ENCODE measurements at places on chromosomes 5 and 9.
A peak's percentile ranks its signal among the peaks of the same experiment; 100 is the strongest.

- no peak for DNase-seq
Observed at GRCh38 chr9:37286530-37287175, 135.8 kb upstream of the GRHPR start.

DNA sequence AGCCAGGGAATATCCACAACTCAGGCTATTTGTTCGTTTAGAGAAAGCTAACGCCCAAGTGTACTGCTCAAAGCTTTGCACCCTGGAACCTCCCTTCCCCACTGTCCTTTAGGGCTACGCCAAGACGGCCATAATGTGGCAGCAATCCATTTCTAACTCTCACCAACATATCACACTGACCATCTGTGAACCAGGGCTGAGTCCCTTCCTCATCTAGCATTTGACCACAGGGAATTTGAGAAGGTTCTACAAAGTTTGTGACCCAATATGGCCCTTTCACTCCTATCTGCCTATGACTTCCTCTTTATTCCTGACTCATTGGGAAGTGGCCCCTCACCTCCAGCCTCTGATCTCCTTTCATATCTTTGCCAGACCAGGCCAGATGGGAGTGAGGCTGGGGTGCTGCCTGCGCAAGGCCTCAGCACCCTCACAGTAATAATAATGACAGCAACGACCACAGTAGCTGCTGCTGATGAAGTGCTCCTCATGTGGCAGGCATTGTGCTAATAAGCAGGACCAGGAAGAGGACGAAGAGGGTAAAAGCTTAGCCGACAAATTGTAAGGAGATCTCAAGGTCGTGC, 9.3 kb upstream of the ARAP3 start:
- DNase-seq, result no peak

GRCh38 chr5:140312791-140313189, 9.9 kb upstream of the PFDN1 start:
- DNase-seq, result no peak

- peak; percentile 19 for DNase-seq
Observed at GRCh38 chr9:7879551-7880245, 80.1 kb upstream of the DMAC1 start.

DNA sequence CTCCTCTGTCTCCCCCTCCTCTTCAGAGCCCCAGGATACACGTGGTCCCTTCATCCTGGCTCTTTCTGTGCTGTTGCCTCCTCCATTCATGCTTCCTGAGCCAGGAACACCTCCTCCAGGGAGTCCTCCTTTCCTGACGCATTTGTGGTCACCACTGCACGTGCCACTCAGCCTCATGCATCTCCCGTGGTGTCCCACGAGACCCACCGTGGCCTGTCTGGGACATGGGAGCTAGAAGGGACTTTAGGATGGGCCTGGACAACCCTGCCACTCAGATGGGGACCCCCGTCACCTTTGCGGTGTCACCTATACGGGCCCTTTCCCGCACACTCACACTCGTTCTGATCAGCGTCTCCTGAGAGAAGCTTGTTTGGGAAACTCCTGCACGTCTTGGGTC, 6.7 kb downstream of the GLIPR2 start:
- DNase-seq, result no peak

DNA sequence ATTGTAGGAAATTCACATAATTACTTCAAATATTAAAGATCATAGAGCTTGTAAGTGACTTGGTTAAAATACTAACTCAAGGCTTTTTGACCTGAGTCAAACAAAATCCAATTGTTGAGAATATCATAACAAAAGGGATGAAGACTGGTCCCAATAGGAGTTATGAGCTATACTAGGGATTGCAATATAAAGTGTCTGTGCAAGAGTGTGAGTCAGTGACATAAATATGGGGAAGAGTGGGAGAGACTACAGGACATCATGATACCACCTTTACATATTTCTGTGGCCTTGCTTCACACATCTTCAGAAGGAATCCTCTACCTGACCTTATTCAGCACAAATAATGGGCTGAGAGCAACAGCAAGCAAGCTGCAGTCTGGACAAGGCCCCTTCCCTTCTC, 180.9 kb upstream of the SLC24A2 start:
- DNase-seq, result no peak

GRCh38 chr5:72633649-72634048, 126.4 kb upstream of the ZNF366 start:
- DNase-seq, result no peak

DNA sequence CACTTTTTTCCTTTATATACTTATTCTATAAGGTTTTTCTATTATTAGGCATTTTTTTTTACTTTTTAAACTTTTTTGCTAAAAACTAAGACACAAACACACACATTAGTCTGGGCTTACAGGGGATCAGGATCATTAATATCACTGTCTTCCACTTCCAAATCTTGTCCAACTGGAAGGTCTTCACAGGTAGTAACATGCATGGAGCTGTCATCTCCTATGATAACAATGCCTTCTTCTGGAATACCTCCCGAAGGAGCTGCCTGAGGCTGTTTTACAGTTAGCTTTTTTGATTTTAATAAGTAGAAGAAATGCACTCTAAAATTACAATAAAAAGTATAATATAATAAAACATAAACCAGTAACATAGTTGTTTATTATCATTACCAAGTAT, 345.5 kb upstream of the PTGER4 start:
- DNase-seq, result no peak

- DNase-seq, result peak; percentile 51
Observed at GRCh38 chr5:446883-447263, 3.9 kb downstream of the EXOC3 start.

DNA sequence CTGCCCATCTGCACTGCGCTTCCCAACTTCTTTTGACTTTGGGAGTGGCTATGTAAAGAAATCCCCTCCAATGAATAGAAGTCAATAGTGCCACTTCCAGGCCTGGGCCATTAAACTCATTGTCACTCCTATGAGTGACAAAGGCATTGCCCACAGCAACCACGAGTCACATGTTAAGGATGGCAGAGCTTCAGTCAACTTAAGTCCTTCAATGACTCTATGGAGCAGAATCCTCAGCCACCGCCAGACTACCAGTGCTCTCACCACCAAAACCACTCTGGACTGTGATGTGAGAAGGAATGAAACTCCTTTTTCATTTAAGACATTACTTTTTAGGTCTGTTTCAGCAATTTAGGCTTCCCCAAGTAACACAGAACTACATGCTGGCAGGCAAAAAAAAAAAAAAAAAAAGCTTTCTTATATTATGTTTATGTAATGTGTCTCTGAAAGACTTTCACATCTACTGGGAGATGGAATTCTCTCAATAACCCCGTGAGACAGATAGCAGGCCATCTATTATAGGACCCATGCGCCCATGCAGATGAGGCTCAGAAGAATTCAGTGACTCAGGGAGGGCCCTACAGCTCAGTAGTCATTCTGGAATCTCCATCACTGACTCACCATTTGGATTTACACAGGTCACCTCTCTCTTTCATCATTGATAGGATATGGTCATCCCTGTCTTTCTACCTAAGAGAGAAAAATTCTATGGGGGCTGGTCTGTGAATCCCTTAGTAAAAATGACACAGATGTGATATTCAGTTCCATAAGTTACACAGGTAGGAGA, 180.5 kb downstream of the CEMIP2 start:
- no peak for DNase-seq

DNA sequence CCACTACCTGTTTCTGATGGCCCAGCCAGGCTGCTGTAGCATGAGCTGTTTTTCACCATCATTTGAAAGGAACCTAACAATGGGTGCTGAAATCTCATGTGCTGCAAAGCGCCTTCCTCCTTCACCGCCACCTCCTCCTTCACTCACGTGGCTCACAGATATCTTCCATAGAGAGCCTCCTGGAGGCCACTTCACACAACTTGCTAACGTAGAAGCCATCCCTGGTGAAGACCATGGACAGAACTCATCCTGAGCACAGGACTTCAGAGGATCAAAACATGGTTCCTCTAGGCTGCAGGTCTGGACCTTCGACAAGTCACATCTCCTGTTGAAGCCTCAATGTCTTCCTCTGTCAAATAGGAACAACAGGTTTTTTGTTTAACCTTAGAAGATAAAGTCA, 155.5 kb upstream of the RAD23B start:
- no peak for DNase-seq

- DNase-seq, result no peak
Observed at GRCh38 chr9:2199999-2200796, 185.1 kb downstream of the SMARCA2 start.

DNA sequence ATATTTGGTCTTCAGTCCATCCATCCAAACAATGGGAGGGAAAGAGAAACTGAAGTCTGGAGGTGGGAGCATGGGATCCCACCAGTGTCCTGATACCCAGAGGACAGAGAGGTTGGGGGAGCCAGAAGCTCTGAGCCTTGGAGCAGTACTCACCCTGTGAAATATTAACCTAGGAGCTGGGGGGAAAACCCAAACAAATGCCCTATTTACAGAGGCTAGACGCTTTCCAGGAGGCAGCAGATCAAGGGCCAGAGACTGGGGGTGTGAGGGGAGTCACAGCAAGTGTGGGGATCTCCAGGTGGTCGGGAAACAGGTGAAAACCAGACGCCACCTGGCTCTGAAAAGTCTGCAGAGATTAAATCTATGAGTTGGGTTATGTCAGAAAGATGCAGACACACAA, 6.2 kb downstream of the ZER1 start:
- DNase-seq, result no peak

GRCh38 chr9:83999141-83999918, 18.7 kb downstream of the RMI1 start:
- DNase-seq, result no peak

DNA sequence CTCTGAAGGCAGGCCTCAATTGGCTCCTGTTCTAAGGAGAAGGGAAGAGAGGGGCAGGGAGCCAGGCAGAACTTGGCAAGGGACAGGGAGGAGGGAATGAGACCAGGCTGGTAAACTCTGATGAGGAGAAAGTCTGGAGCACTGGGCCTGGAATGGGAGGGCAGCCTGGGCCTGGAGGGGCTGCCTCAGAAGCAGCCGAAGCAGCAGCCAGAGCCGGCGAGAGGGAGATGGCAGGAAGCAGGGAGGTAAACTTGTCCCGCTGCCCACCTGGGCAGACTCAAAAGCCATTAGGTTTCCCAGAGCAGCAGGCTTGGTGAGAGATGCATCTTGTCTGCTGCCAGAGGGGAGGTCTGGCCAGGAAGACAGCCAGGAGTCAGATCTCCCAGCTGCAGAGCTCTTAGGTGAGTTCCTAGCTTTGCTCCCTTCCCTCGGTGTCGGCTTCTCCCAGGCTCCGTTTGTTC, 37.0 kb upstream of the CRB2 start:
- DNase-seq, result no peak

- no peak for DNase-seq
Observed at GRCh38 chr9:81530846-81531245, 158.5 kb downstream of the TLE1 start.

GRCh38 chr9:21559402-21560280, 77.5 kb upstream of the IFNE start:
- DNase-seq, result peak; percentile 25

DNA sequence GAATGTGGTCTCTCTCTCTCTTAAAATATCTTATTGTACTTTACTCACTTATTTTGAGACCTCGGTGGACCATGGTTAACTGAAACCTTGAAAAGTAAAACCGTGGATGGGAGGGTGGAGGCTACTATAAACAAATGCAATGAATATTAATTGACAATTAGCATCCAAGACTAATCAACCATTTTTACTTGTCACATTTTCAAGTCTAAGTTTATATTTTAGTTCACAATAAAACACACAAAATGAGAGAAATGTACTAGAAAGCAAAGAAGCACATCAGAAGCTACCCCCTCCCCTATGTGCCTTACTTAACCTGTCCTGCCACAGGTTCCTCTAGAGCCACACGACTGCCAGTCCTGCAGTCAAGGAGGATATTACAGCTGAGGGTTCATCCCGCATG, 4.6 kb downstream of the ARL15 start:
- DNase-seq, result no peak

- no peak for DNase-seq
Observed at GRCh38 chr5:135448071-135448739, 1.1 kb upstream of the DCANP1 start.

- no peak for DNase-seq
Observed at GRCh38 chr5:115372146-115372545, 75.7 kb upstream of the CCDC112 start.

- DNase-seq, result no peak
Observed at GRCh38 chr5:133514456-133514855, 97.9 kb downstream of the FSTL4 start.

GRCh38 chr9:33843312-33843961, 26.5 kb downstream of the UBE2R2 start:
- no peak for DNase-seq

Measured in CD4-positive, alpha-beta T cell treated with Interleukin-2 at 100 ng/mL for 4 hours (primary cell).